ENCODE measurements at places on chromosomes 6 and 20. TPM values are rescaled to one million over a fixed set of nuclear protein-coding genes. Genes with fewer than 3 reads are reported as not detected.

DNA sequence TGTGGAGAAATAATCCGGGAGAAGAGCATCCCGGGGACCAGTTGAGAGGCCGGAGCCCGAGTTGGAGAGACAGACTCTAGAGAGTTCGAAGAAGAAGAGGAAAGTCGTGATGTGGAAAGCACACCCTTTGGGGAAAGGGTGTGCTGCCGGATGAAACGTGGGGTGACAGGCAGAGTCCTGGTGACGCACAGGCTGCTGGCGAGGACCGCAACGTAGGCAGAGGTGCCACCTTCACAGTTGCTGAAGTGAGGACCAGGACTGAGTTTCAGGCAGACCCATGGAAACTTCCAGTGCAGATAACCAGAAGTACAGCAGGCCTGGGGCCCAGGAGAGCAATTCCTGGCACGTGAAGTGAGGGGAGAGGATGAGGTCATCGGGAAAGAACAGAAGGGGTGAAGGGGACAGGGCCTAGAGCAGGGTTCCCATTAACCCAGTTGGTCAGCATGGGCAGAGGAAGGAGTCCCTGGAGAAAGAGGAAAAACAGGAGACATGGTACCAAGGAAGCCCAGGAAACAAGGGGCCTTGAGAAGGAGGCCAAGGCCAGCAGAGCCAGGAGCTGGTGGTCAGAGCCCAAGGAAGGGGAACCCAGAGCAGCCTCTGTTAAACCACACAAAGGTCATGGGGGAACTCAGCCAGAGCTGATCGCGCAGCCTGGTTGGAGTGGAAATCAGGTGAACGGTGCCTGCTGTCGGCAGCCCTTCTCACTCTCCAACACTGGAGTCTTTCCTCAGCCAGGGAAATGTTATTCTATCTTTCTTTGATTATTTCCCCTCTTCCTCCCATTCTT lies 84.1 kb downstream of the PRND start:
- DNase-seq, result no peak

DNA sequence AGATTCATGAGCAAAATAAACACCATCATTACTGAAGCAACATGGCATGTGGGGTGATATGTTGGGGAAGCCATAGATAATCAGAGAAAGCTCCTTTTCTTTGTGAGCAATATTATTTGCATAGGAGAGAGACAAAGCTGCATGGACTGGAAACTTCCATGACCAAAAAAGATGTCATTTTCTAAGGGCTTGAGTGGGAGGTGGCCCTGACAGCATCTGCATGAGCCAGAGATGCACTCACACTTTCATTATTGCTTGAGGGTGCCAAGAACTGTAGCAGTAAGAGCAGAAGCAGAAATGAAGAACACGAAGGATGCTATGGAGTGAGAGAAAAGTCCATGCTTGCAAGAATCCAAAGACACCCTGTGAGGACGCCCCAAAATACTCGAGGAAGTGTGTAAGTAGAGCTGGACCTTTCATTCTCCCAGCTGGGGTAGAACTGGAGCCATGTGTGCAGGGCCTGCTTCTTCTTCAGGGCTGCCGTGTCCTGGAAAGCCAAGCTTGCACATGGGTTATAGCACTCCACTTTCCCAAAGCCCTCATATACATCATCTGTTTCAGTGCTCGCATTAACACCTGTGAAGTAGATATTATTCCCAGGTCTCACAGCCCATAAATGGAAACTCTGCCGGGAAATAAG lies 851.2 kb downstream of the DHX35 start:
- DNase-seq, result no peak

GRCh38 chr20:40506537-40506939 lies 182.5 kb downstream of the MAFB start:
- peak; percentile 87 for DNase-seq

DNA sequence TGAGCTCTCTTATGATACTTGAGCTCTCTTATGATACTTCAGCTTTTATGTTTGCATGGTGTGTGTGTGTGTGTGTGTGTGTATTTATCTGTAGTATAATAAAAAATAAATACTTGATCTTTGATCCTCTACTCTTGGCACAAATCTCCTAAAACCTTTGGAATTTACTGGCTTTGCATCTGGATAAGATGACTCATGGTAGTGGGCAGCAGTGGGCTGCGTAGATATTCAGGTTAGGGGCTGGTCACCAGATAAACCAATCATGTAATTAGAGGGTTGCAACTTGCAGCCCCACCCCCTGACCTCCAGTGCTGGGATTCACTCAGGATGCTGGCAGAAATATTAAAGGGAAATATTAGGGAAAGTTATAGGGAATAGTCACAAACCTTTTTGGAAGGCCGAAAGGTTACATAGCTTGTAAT lies 151.9 kb upstream of the COL21A1 start:
- DNase-seq, result no peak

ZC2HC1B gene
- not detected for total RNA-seq
